ENCODE measurements at places on chromosomes 7 and 10.

DNA sequence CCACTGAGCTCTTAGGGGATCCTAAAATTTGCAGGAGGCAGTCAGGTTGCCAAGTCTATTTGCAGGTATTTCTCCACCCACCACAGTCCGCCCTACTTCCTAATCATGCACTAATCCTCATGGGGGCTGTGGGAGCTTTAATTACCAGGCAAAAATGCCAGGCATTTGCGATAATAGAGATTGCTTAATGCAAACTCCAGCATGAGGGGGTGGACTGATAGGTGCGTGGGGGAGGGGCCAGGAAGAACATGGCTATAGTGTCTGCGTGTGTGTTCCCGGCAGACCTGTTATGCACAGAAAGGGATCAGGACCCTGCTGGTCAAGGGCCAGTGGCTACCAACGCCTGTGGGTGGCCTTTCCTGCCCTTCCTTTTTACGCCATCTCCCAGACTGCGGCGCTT, 15.6 kb upstream of the AQP1 start:
- no peak for DNase-seq

- DNase-seq = no peak
Measured at GRCh38 chr10:92268748-92269147, 22.1 kb downstream of the CPEB3 start.

DNA sequence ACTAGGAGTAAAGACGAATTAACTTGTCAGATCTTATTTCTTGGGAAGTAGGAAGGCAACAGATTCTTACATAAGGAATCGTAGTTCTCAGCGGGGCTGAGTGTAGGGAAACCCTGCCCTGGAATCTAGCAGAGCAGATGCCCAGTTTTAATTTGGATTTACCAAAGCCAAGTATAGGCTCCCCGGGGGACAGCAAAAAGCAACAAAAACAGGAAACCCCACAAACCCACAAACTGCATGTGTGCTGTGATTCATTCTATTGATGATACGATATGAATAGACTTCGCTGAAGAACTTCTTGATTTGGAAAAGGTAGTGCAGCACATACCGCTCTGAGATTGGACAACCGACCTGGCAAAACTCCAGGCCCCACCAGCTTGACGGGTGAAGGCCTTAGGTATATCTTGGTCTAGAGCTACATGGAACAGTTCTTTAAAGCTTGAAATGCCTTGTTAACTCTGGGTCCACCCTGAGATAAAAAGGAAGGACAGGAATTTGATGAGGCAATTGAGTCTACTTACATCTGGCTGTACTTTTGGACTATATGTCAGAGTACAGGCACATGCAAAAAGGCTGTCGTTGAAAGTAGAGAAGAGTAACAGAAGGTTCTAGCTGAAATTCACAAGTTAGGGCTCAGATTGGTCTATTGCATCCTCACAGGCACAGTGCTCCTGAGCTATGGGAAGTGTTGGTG, 49.1 kb downstream of the STRA8 start:
- no peak for DNase-seq

GRCh38 chr10:81472927-81473470, 402.0 kb upstream of the NRG3 start:
- DNase-seq = no peak

- no peak for DNase-seq
Measured at GRCh38 chr10:103583871-103584215, 90.3 kb downstream of the NEURL1 start.

DNA sequence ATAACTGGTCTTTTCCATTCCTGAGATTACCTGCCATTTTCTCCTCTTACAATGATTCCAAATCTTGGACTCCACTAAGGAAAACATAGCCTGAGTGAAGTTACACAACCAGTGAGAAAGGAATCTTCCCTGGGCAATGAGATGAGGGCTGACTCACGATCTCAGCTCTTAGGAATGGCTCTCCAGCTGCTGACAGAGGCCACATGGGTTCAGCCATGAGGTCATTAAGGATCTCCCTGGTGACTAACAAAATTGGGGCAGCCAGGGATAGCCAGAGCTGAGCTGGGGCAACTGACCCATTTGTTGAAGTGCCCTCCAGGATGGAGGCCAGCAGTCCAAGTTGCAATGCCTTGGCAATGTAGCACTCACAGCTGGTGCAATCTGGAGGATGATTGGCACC, 78.7 kb upstream of the MKLN1 start:
- no peak for DNase-seq

DNA sequence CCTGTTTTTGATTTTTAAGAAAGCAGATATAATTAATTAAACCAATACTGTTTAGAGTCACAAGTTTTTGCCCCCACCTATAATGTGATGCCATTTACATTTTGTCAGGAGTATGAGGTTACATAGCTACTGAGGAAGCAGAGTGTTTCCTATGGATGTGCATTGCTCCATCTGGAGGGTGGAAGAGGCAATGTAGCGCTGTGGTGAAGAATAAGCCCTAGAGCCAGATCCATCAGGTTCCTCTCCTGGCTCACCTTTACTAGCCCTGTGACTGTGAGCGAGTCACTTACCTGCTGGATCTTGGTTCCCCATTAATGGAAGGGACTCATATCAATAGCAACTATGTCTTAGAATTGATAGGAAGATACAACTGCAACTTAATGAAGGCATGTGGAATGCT, 216.0 kb downstream of the GPAM start:
- DNase-seq = no peak

- no peak for DNase-seq
Measured at GRCh38 chr10:119598397-119598796, 1.6 kb upstream of the TIAL1 start.

Data from D721Med (cell line).